ENCODE measurements at places on chromosomes 1 and 21.

GRCh38 chr1:33346533-33346926, 25.6 kb upstream of the A3GALT2 start:
- DNase-seq, result no peak

DNA sequence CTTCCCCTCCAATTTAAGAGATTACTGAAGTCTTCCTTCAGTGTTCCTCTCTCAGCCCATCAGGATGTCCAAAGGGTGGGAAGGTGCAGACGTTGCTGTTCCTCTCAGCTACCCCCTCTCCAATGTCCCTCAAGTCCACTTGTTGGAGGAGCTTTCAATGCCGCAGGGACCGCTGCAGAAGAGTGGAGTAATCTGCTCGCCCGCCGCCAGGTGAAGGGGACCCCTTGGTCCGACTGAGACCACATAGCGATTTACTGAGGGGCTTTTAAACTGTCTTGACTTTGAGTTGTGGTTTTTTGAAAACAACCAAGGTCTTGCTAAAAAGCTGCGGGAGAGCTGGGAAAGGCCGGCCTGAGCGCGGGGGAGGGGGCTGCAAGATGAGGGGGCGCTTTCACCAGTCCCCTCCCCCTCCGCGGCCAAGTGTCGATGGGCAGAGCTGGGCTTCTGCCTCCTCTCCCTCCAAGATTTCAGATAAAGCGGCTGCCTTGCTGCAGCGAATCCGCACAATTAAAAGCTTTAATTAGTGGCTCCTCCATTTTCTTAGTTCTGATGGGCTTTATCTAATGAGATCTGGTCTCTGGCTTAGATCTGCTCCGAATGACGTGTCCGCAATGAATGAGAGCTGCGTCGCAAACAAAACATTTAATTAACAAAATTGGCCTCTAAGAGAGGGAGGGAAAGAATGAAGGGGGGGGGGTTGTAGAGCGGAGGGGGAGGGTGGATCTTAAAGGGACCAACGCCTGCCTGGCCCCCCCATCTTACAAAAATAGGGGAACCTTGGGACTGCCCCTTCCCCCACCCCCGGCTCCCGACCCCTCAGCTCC, 5.9 kb downstream of the LMO4 start:
- peak; percentile 19 for DNase-seq

- no peak for DNase-seq
Measured at GRCh38 chr21:18677632-18678031, 274.0 kb upstream of the TMPRSS15 start.

GRCh38 chr21:26967062-26967913, at the start of gene ADAMTS5:
Gene ADAMTS5, minus strand, starts transcription at chr21:26967088. Its CDS starts 697 bp downstream, at chr21:26966391.
- peak; percentile 62 for DNase-seq

- peak; percentile 43 for DNase-seq
Measured at GRCh38 chr1:185152187-185152767, 4.5 kb downstream of the TRMT1L start.

DNA sequence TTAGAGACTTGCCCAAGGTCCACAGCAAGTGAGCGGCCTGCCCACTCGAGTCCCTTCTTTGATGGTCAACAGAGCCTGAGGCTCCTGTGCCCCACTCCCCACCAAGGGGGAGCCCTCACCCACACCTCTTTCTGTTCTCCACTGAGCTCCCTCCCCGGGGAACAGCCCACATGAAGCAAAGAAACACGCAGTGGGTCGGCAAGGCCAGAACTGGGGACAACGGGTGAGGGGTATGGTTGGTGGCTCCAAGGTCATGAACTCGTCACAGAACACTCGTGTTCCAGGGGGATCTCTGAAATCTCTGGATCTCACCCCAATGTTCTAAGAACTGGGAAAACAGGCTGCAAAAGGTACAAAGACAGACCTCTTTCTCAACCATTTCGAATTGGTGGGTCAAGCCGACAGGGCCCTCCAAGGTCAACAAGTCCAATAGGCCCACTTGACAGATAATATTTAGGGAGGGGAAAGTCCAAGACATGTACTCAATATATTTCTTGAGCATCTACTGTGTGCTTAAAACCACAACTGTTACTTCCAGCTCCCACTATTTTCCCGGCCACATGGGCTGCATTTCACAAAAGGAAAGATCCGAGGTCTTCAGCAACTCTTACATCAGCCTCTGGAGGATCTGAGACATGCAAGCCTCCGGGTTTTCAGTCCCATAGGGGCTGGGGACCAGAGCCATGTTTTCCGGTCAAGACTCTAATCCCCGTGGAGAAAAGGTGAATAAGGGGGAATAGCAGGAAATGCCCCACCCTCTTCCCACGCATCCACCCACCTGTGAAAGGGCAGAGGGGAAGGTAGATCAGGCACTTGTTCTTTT, 1.1 kb upstream of the RAP1GAP start:
- DNase-seq, result no peak

DNA sequence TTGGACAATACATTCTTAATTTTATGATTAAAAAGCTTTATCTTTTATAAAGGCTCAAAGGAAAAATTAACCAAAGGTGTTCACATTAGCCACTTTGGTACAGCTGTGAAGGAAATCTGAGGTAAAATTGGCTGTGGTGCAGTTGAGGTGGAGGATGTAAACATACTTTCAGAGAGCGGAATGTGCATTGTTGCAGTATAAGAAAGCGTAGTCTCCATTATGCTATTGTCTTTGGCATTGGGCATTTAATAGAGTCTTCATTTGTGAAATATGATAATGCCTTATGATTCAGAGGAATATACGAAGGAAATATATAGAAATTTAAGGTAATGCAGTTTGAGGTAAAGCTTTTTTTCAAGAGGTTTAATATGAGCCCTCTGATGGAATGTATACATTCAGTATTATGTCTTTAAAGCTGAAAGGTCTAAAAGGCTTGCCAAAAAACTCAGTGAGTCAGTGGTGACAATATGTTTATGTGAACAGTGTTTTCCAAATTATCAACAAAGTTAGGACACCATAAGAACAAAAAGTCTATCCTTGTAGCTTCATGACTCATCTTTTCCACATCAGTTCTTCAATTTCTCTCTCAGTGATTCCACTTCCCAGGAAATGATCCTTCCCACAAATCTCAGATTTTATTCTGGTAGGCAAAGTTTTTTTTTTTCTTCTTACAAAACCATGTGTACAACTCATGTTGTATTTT, 26.9 kb upstream of the DDR2 start:
- peak; percentile 93 for DNase-seq

DNA sequence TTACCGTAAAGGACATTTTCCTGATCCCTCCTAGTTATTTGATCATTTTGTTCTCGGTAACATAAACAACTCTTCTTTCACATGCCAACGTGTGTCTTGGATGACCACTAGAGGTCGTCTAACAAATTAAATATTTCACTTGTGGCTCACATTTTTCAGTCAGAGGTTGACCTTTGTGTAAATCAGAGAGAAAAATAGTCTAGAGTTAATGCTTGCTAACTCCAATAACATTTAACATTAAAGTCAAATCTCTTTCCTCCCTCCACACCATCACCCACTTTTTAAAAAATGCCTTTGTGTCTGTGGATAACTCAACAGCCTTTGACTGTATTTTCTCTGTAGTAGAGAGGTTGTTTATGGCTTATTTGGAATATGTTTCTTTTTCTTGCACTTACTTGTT, 220.5 kb upstream of the B3GALT2 start:
- DNase-seq, result peak; percentile 67

GRCh38 chr1:184583849-184584248, 170.8 kb downstream of the EDEM3 start:
- DNase-seq, result no peak

DNA sequence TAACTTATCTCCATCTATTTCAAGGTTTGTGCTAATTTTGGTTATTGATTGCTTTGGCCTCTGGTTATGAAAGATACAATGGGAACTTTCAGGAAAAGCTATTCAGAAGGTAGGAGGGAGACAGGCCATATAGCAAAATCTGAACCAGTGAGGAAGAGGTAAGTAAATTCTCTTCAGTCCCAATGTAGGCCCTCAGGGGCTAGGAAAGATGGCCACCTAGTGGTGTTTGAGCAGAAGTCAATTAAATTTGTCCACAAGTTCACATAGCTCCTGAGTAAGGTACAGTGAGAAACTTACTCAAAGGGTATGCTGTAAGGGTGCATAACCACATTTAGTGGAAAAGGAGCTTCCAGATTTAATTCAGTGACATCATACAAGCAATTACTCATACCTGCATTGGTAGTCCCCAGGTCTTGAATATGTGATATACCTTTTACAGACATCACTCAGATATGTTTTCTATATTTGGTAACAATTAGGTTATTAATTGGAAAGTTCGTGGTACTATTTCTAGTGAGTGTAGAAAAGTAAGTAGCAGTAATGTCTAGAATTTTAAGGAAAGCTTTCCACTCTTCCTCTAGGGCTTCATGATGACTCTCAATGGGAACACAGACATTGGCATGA, 21.4 kb upstream of the FMO1 start:
- peak; percentile 84 for DNase-seq

DNA sequence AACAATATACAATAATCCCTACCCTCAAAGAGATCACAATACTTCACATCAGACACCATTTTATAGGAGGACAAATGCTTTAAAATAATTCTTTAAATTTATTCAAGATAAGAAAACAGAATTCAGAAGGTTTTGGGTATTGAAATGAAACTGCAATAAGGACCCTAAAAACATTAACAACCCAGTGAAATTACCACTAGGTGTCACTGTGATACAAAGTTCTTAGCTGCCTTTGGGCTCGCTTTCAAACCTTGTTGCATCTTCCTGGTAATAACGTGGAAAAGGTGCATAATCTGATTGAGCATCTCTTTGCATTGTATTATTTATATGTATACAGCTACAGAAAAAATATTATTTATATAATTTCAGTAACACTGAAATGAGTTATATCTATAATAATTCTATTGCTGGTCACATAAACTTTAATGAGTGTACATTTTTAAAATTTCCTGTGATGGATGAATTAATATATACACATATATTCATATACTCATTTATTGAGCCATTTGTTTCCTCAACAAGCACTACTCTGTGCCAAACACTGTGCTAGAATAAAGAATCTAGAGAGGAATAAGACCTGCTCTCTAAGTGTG, 185.2 kb downstream of the FAF1 start:
- peak; percentile 66 for DNase-seq

DNA sequence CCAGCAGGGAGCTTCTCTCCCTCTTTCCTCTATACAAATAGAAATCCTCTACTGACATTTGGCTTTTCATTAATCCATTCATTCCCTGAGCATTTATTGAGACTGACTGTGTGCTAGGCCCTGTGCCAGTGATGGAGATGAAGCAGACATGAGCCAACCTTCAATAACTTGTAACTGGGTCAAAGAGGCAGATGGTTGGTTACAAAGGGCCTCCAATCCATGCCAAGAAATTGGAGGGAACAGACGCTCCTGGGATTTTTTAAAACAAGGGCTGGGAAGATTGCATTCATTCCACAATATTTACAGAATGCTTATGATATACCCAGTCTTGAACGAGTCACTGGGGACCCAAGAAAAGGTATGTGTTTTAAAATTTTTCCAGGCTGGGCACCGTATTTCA, 6.2 kb downstream of the HPCAL4 start:
- DNase-seq, result no peak

DNA sequence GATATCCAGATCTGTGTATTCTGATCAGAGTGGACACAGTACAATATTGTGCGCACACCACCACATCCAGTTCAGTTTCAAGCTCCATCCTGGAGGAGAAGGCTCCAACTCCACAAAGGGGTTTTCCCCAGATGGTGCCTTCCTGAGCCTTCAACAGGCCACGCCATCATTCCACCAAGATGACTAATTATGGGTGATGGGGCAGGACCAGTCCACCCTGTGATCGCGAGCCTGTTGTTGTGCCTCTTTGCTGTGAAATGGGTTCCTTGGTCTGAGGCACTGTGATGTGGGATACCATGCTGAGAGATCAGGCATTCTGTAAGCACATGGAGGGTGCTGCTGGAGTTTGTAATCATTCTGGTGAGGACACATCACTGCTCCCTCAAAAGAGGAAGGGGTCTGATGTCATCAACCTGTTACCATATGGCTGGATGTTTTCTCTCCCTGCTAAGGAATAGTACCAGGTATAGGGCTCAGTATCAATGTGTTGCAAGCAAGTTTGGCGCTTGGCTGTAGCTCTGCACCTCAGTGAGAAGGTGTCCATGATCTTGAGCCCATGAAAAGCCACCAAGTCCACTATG, 6.7 kb upstream of the SH2D2A start:
- DNase-seq, result no peak

DNA sequence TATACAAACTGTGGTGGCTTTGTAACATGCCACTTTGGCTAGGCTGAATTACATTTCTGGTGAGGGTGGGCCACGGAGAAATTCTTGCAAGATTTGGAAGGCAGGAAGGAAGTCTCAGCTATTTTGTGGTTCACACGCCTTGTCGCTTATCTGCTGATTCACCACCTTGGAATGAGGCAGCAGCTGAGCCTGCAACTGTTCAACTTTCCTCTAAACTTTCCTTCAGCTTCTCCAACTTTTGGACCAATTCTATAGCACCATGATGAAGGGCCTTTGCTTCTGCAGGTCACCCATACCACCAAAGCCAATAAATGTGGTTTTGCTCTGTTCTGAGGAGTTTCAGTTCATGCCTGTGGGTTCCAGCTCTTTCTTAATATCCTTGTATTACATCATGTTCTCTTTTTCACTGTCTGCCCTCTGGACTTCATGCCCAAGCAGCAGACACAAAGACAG, 337.6 kb upstream of the SNX7 start:
- DNase-seq, result peak; percentile 99

DNA sequence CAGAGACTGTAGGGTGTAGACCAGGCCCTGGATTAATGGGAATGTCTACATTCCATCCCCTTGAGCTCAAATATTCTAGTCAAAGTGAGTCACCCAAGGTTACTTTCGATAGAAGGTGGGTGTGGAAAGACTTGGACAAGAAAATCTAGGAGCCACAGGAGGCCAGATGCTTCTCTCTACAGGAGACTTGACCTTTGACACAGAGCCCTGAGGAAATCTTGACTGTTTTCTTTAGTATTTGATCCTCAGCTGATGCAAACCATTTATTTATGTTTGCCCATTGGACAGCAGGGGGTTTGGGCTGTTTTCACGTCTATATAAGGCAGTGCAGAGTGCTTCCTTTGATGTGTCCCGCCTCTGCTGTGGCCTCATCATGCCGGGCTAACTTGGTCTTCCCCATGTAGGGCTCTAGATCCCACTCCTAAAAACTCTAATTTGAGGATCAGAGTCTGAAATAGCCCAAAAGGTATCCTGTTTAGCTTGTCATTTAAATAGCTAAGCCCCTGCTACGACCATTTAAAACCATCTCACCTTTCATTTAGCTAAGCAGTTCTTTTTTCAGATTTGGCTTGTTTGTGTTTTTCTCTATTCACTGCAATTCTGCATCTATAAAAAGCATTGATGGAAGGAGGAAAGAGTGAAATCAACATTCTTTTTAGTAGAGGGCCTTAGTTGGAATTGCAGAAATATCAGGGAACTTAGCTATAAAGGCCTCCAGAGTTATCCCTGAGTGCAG, 15.5 kb upstream of the MAP3K7CL start:
- DNase-seq, result peak; percentile 89

- peak; percentile 45 for DNase-seq
Measured at GRCh38 chr1:2044510-2045319, 5.5 kb upstream of the PRKCZ start.

DNA sequence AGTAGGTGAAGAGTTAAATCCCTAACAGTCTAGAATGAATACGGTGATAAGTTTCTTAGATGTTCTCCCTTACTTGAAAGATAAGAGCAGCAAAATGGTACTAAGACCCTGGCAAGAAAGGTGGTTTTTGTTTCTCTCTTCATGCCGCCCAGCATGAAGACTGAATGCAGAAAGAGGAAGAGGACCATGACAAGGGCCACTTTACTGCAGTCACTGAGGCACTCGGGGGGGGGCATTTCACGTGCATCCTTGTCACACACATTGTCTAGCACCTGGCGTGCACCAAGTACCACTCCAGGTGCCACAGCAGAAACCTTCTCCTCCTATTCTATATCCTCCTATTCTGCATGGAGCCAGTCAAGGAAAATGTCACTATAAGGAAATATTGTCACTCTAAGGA, 222.0 kb downstream of the TOMM20 start:
- no peak for DNase-seq

All from fibroblast of upper back skin (primary cell).